Uterus (tissue), 4 donors: ENCODE measurements at places on chromosomes 12 and 14. TPM values are rescaled to one million over a fixed set of nuclear protein-coding genes. Genes with fewer than 3 reads are reported as not detected.

DNA sequence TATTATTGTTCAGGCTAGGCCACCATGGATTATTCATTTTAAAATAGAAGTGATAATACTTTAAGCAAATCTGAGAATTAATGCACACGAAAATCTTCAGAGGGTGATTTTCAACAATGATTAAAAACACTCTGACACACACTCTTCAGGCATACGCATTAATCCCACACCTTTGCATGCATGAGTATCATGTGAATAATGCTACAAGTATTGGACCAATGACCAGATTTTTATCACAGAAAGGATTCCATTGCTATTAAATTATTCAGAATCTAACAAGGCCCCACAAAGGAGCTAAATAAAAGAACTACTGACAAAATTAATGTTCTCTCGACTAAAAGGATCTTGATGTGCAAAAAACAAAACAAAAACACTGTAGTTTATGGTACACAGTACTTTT lies 11.1 kb downstream of the EPS8 start:
- no peak for DNase-seq

The KCNC2 gene
- not detected for total RNA-seq

DNA sequence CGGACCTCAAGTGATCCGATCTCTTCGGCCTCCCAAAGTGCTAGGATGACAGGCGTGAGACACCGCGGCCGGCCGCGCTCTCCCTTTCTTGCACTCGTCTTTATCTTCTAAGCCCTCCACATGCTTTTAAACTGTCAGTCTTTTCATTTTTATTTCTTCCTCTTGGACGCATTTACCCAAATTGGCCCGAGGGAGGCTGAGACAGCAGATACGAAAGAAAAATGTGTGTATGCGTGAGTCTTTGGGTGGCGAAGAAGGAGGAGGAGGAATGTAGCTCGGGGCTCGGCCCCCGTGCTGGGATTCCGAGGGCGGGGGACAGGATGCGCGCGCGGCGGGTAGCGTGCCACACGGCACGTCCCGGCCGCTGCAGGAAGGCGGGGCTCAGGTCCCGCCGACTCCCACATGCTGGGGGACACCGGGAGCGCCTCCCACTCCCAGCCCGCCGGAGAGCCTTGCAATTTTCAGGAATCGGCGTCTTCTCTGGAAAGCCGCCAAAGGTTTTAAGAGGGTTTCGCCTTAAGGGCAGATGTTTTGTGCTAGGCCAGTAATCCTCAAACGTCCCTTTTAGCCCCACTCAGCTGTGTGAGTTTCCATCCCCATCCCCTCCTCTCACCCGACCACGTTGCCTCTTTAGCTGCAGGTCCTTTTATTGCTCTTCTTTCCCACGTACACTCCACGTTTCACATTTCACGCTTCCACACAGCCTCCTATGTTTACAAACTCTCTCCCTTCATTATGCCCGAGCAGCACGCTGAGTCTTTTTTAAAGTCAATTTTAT lies 34.7 kb upstream of the SLC2A3 start:
- peak; percentile 90 for DNase-seq

- DNase-seq = peak; percentile 32
Measured at GRCh38 chr12:99911081-99911480, 73.7 kb downstream of the ANKS1B start.

The LHX5 gene
- not detected for total RNA-seq

GRCh38 chr14:100474196-100474595 lies 113.0 kb downstream of the BEGAIN start:
- no peak for DNase-seq

DNA sequence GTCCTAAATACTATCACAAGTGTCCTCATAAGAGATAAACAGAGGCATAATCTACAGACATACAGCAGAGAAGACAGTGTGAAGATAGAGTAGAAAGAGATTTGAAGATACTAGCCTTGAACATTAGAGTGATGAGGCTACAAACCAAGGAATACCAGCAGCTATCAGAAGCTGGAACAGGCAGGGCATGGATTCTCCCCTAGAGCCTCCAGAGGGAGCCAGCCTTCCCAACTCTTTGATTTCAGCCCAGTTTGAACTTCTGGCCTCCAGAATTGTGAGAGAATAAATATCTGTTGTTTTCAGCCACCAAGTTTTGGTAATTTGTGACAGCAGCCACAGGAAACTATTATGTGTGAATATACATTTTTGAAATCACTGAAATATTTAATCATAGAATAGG lies 47.2 kb downstream of the CCDC91 start:
- DNase-seq = no peak

DNA sequence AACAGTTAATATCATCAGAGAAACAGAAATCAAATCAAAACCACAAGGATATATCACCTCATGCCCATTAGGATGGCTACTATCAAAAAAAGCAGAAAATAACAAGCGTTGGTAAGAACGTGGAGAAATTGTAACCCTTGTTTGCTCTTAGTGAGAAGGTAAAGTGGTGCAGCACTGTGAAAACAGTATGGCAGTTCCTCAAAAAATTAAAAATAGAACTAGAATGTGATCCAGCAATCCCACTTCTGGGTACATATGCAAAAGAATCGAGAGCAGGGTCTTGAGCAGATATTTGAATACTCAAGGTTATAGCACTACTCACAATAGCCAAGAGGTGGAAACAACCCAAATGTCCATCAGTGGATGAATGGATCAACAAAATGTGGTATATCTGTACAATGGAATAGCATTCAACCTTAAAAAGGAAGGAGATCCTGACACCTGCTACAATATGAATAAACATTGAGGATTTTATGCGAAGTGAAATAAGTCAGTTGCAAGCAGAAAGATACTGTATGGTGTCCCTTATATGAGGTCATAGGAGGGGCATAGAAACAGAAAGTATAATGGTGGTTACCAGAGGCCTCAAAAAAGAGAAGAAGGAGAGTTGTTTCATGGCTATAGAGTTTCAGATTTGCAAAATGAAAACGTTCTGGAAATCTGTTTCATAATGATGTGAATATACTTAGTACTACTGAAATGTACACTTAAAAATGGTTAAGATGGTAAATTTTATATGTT lies 131.0 kb upstream of the EEA1 start:
- DNase-seq = no peak

DNA sequence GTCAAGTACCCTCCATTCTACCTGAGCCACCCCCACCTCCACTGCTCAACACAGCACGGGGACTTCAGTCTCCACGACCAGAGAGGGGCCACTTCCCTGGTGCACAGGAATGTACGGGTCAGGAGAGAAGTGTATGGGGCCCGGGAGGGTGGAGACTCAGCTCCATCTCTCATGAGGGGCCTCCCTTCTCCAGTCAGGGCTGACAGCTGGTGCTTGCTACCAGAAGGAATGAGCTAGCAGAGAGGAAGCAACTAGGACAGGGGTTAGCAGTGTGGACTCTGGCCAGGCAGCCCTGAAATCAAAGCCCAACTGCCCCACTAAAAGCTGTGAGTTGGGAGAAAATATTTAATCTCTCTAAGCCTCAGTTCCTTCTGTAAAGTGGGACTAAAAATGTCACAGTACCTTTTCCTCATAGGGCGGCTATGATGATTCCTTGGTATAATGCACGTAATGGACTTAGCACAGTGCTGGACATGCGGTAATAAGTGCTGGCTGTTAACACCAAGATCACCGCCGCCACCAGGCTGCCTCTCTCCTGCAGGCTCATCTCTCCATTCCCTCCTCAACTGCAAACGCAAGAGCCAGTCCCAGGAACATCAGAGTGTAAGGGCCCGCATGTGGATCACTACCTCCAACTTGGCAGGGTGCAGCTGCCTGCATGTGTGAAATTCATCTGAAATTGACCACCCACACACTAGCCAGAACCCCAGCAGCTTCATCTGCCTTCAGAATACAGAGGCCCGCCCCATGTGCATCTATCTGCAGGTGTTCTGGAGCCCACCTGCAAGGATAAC lies 14.6 kb downstream of the ACTN1 start:
- DNase-seq = no peak

The UNC79 gene
- total RNA-seq = not detected
